ENCODE measurements at places on chromosomes 5 and 9.

DNA sequence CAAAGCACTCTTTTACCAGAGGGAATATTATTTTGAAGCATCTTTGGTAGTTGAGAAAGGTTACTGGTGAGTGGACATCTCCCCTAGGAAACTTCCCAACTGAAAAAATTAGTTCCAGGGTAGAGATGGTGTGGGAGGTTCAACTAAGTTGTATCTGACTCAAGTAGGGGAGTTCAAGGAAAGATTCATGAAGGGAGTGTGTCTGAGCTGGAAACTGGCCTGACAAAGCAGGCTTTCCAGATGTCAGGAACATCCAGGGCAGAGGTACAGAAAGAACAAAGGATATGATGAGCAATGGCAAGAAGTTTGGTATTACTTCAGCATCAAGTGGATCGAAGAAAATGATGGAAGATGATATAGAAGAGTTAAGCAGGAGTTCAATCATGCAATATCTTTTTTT lies 458.0 kb upstream of the RIOK2 start:
- no peak for DNase-seq

DNA sequence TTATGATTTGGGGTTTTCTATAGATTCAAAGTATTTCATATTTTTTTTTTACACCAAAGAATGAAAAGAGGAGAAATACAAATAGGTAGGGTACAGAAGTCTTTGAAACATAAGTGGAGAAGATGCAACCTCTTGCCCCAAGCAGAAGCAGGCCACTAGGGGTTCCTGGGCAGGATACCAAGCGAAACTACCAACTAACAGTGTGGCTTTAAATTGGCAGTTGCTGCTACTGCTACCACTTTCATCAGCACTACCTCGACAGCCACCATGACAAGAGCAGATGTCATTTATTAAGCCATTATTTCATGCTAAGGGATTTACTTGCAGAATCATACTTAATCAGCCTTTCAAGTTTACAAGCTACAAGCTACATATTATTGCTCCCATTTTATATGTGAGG lies 288.1 kb downstream of the NR3C1 start:
- no peak for DNase-seq

GRCh38 chr5:67178966-67179365 lies 17.6 kb downstream of the CD180 start:
- DNase-seq = no peak

DNA sequence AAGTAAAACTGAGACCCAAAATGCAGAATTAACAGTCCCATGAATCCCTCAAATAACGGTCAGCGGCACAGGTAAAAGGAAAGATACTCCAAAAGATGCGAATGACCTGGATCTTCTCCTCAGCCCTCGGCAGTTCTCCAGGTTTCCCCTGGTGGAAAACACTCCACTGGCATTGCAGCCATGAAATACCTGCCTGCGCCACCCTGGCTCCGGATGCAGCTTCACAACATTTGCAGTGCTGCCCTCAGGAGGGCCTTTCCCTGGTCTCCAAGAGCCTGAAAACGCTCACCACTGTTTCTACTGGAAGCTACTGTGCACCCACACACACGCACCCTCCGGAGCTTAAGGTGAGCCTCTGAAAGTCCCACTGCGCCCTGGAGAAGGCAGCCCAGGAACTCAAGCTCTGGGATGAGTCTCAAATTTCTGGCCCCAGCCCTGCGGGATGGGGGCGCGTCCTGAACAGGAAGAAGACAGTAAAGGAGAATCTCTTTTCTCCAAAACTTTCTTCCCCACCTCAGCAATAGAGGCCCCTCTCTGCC lies 612 bp downstream of the UGT3A2 start:
- DNase-seq = no peak

- DNase-seq = no peak
Observed at GRCh38 chr5:14762549-14763216, 98.2 kb downstream of the OTULIN start.

GRCh38 chr5:133065471-133065870 lies 13.7 kb downstream of the HSPA4 start:
- DNase-seq = no peak

GRCh38 chr5:74105126-74105780 lies 479.3 kb downstream of the ARHGEF28 start:
- no peak for DNase-seq

GRCh38 chr9:18190671-18191374 lies 283.1 kb upstream of the ADAMTSL1 start:
- no peak for DNase-seq

DNA sequence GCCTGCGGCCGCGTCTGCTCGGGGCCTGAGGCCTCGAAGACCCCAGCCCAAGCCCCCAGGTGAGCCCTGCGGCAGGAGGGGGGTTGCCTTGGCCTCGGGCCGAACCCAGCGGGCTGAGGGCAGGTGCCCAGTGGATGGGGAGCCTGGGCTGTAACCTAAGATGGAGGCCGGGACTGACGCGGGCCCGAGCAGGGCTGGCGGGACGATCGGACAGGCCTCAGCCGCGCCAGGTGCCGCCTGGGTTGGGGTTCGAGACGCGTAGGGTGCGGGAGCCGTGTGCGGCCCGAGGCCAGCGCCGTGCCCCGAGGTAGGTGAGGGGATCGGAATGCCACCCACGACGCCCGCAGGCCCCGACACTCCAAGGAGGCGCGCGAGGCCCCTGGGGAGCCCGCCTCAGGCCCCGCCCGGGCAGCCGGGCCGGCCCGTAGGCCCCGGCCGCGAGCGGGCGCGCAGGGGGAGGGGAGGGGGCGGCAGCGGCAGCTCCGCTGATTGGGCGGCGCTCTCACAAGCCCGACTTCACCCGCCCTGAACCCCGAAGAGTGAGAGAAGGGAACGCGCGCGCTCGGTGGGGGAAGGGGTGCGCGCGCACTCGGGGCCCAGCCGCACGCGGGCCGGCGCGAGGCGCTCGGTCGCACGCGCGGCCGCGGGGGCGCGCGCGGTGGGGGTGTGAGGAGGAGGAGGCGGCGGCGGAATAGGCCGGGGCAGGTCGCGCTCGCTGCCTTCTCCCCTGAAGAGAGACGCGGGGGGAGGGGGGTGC lies at the start of gene NSD1:
TSS of gene NSD1 (plus strand) at position 678 of the 757 bp plus-strand sequence. CDS start 1,331 bp downstream, outside the sequence.
- DNase-seq = peak; percentile 67

DNA sequence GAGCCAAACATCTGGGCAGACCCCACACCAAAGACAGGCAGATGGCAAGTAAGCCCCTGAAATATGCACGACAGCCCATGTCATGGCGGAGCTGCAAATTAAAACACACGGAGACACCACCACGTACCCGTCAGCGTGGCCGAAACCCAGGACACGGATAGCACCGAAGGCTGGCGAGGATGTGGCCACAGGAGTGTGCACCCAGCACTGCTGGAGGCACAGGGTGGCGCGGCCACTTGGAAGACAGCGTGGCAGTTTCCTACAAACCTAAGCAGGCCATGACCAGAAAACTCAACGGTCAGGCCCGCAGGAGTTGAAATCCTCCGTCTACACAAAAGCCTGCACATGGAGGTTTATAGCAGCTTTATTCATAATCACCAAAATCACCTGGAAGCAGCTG lies 12.8 kb downstream of the SLC9A3 start:
- no peak for DNase-seq

All from activated naive CD4-positive, alpha-beta T cell (primary cell).